ENCODE measurements at places on chromosomes 1 and 21. TPM values are rescaled to one million over a fixed set of nuclear protein-coding genes. Genes with fewer than 3 reads are reported as not detected.

- no peak for DNase-seq
Measured at GRCh38 chr1:4447778-4448420, 206.5 kb upstream of the AJAP1 start.

DNA sequence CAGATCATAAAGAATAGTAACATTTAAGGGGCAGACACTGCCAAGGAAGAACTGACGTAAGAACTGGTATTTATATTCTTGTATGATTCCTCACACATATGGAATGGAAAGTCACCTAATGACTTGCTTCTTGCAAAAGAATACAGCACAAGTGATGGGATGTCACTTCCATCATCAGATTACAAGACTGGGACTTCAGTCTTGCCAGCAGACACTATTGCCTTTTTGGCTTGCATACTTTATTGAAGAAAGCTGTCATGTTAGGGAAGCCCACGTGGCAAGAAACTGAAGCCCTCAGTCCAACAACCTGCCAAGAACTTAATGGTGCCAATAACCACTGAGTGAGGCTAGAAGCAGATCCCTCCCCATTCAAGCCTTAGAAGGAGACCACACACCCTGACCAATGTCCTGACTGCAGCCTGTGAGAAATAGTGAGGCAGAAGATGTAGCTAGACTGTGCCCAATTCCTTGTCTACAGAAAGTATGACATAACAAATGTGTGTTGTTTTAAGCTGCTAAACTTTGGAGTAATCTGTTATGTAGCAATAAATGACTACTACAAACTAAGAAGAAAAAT is 12.0 kb downstream of the EGLN1 start:
- DNase-seq, result no peak

- no peak for DNase-seq
Measured at GRCh38 chr21:37181059-37181458, 86.1 kb downstream of the VPS26C start.

GRCh38 chr21:23638131-23638695 is 1969.1 kb downstream of the MRPL39 start:
- DNase-seq, result no peak

- no peak for DNase-seq
Measured at GRCh38 chr1:62394646-62395045, 42.2 kb upstream of the USP1 start.

BACE2 gene
- 53.3 TPM for total RNA-seq
